ENCODE measurements at places on chromosomes 2 and 18.

- no peak for DNase-seq
These were observed 86.2 kb downstream of the METTL8 start for GRCh38 chr2:171347591-171348032.

DNA sequence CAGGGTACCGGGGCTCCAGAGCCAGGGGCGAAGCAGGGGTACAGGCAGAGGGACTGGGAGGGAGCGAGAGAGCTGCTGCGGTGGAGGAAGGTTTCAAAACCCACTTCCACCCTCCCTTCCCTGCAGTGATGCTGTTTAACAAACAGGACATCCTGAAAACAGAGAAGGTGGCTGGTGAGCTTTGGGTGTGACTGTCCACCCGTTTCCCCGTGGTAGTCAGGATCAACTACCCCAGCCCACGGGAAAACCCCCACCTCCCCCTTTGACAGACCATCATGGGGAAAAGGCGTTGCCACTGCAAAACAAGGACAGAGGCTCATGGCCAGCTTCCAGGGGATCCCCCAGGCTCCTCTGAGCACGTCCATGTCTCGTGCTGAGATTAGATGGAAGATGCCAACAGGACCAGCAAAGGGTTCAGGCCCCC is 12.9 kb downstream of the TMEM185B start:
- no peak for DNase-seq

GRCh38 chr2:136022396-136023146 is 37.1 kb upstream of the DARS1 start:
- no peak for DNase-seq

DNA sequence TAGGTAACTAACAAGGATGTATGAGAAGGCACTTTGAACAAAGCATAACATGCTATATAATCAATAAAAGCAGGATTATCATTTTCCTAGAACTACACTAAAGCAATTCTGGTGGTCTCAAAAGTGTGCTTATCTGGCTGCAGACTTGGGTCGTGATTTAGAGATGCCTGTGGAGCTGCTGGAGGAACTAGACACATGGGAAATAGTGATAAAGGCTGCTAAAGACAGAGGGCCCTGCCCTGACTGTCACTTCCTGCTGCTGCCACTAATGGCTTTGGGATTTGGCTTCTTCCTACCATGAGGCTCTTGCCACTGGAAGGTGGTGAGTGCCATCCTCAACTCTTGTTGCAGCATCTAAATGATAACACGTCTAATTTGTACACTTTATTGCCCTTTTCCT is 22.5 kb downstream of the TMEM178A start:
- DNase-seq: no peak

DNA sequence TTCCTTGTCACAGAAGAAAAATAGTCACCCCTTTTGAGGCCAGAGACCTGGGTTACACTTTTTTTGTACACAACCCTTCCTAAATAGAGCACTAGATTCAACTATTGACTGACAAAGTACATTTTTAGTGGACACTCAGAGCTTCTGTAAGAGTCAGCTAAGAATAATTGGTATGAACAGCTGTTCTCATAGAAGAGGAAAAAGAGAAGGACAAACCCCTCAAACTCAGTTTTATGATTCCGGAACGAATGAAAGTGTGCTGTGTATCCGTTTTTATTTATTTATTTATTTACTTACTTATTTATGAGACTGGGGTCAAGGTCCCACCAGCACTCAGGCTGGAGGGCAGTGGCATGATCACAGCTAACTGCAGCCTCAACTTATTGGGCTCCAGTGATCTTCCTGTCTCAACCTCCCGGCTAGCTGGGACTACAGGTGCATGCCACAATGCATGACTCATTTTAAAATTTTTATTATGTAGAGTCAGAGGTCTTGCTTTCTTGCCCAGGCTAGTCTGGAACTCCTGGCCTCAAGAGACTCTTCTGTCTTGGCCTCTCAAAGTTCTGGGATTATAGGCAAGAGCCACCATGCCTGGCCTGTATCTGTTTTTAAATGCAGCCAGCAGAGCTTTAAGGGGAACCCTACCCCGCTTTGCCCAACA is 36.0 kb upstream of the FZD5 start:
- no peak for DNase-seq

DNA sequence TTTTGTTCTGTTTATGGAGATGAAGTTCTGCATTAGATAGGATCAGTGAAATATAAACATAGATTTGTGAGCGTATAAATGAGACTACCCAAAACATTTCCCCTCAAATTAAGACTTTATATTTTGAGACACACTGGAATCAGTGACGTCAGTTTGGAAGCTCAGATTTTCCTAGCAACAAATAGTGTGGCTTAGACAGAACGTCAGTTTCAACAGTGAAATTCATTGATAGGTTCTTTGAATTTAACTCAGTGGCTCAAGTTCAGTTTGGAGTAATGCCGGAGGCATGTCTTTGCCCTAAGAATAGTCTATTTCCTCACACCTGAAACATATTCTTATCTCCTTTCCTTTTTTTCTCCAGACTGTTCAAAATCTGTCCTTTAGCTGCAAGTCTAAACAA is 113.6 kb upstream of the ARHGAP15 start:
- no peak for DNase-seq

GRCh38 chr2:145284551-145284950 is 764.6 kb upstream of the ZEB2 start:
- DNase-seq: no peak

GRCh38 chr2:219643788-219644398 is 16.5 kb downstream of the SLC4A3 start:
- DNase-seq: no peak

GRCh38 chr2:105581555-105581944 is 163.2 kb upstream of the NCK2 start:
- no peak for DNase-seq

GRCh38 chr2:236196366-236196765 is 28.2 kb upstream of the GBX2 start:
- DNase-seq: no peak

- DNase-seq: no peak
These were observed 114.3 kb downstream of the TMEM17 start for GRCh38 chr2:62391696-62392095.

- DNase-seq: no peak
These were observed 33.3 kb upstream of the PAX3 start for GRCh38 chr2:222332116-222332515.

DNA sequence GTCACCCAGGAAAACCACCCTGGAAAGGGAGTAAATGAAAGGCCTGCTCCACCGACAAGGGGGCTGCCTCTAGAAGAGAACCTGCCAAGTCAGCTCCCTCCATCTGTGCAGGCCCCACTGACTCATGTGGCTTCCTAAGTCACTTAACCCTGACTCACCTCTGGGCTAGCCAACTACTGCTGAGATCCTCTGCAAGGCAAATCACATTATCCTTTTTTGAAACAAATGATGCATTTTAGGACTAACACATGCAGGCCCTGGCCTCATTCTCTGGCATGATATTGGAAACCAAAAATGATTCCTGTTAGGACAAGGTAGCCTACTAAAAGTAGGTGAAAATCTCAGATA is 474.6 kb downstream of the EPHA4 start:
- peak; percentile 85 for DNase-seq

GRCh38 chr2:173106959-173107628 is 31.4 kb downstream of the MAP3K20 start:
- no peak for DNase-seq

DNA sequence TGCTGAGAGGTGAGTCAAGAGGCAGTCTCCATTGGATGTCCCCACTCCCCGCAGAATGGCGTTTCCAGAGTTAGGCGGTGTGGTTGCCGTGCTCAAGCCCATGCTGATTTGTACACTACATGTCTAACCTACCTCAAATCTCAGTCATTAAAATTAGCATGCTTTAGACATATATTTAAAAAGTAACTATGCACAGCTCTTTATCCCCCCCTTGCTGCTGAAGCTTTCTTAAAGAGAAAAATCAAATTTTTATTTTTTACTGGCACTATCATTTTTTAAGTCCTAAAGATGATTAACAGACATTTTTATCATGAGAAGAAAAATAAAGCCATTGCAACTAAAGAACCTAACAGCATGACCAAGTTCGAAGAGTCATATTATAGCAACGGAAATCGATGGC is 42.9 kb downstream of the BOLA3 start:
- no peak for DNase-seq

Data from NCI-H446 treated with DMSO at 0.1 percent for 48 hours (cell line).